ENCODE measurements at places on chromosomes 7 and 10.

GRCh38 chr10:88512599-88512998, 70.5 kb downstream of the RNLS start:
- no peak for DNase-seq

DNA sequence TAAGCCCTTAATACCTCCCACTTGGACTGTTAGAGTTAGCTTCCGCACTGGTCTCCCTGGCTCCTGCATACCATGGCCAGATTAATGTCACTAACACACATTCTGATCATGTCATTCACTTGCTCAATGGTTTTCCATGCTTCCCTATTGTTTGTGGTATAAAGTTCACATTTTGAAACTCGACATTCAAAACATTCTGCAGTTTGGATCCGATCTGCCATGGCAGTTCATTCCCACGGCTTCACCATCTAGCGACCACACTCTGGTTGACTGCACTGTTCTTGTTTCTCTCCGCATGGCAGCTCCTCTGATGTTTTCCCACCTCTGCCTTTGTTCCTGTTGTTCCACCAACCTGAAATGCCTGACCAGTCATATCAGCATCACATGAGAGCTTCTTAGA, 87.4 kb upstream of the WAC start:
- DNase-seq, result no peak

- DNase-seq, result peak; percentile 95
Measured at GRCh38 chr7:155357573-155358041, 59.9 kb downstream of the INSIG1 start.

- DNase-seq, result no peak
Measured at GRCh38 chr7:83837683-83838082, 188.7 kb upstream of the SEMA3E start.

GRCh38 chr10:33653584-33654367, 319.3 kb upstream of the NRP1 start:
- DNase-seq, result no peak

DNA sequence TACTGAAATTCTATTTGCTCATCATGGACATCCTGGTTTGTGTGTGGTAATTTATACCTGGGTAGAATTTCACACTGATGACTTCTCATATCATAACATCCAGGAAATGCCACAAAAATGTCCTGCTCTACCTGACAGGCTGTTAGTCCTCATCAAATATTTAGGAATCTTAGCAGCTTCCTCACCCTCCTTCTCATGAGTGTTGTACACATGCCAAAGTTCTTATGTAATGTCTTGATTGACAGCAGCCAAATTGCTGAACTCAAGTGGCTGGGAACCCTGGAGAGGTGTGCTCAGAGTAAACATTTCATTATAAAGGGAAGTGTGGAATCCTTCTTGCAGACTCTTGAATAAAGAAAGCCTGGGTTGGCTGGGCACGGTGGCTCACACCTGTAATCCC, 8.9 kb downstream of the EEPD1 start:
- peak; percentile 35 for DNase-seq

- DNase-seq, result no peak
Measured at GRCh38 chr10:33326933-33327332, 7.5 kb downstream of the NRP1 start.

DNA sequence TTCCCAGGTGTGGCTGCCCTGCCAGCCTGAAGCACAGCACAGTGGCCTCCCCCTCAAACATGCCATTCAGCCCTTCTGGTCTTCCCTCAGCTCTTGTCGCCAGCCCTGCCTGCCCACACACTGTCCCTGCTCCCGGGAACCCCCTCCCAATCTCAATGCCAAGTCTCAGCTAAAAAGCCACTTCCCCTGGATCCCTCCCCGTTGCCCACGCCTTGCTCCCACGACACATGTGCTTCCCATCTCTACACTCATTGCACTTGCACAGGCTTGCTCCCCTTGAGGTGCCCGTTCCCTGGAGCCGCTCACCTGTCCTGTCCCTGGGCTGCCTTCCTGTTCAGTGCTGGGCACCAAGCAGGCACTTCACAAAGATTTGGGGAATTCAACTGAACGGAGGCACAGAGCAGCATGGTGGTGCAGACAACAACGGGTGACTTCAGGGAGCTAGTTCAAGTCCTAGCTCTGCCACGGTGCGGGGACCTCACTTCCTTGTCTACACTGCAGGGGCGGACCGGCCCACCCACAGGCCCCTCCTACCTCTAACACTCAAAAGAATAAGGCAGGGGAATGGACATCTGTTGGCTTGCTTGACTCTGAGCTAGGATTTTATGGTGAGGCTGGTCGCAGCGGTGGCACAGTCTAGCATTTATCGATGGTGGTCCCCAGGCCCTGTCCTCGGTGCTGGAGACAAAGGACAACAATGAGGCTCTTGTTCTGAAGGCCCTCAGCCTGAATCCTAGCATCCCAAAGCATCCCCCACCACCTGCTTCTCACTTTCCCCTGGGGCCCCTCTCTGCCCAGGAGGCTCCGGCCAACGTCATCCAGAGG, 18.4 kb downstream of the RGS10 start:
- DNase-seq, result no peak

GRCh38 chr7:130875901-130876300, 141.9 kb upstream of the KLF14 start:
- no peak for DNase-seq
